ENCODE measurements at places on chromosomes 4 and X. TPM values are rescaled to one million over a fixed set of nuclear protein-coding genes. Genes with fewer than 3 reads are reported as not detected.
A peak's percentile ranks its signal among the peaks of the same experiment; 100 is the strongest.

DNA sequence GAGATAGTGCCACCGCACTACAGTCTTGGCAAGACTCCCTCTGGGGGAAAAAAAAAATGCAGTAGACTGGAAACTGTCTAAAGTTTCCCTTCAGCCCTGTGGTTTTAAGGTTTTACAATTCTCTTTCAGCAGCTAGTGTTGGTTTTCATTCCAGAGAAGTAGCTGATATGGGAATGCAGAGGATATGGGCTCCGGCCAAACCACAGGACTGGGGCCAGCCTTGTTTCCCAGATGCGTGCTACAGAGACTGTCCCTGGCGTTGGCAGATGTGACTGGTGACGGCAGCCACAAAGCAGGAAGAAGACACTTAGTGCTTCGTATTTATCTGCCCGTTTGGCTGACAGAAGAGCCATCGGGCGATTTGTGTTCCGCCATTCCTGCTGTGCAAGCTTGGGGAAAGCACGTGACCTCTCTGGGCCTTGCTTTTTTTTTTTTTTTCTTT lies 43.2 kb downstream of the ZBTB49 start:
- DNase-seq, result peak; percentile 88

- DNase-seq, result no peak
Observed at GRCh38 chrX:39162322-39162735, 361.1 kb downstream of the MID1IP1 start.

- no peak for DNase-seq
Observed at GRCh38 chrX:23478561-23478960, 143.9 kb downstream of the PTCHD1 start.

DNA sequence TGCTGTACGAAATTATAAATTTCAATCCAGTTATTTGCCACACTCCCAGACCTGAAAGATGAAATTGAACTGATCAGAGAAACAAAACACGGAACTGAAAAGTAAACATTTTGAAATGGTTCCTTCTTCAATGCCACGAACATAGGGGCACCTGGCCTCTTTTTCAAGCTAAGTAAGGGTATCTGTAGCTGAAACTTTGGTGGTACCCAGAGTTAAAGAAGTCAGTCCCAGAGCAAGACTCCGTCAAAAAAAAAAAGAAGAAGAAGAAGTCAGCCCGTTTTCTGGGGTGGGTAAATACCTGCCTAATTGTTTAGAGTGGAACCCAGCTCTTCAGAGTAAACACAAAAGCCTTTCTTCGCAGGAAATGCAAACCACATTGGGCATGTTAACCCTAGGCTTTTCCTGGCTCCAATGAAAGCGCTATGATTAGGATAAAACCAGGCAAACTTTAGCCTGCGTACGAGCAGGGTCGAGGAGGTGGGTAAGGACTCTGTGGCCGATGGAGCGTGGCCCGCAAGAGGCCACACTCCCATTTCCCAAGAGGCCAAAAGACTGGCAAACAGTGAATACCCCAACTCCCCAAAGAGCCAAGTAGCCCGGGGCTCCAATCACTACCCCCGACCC lies 1.3 kb downstream of the ANTXR2 start:
- no peak for DNase-seq

Gene EDA
- 1.2 TPM for total RNA-seq

- no peak for DNase-seq
Observed at GRCh38 chr4:15575966-15576365, 79.2 kb downstream of the FBXL5 start.

Gene MXRA5
- total RNA-seq, result 0.21 TPM

Gene IBSP
- total RNA-seq, result not detected

GRCh38 chr4:153916273-153916755 lies 127.4 kb upstream of the SFRP2 start:
- no peak for DNase-seq

Gene PNMA6A
- 1.6 TPM for total RNA-seq
